ENCODE measurements at places on chromosomes 5 and 9.

DNA sequence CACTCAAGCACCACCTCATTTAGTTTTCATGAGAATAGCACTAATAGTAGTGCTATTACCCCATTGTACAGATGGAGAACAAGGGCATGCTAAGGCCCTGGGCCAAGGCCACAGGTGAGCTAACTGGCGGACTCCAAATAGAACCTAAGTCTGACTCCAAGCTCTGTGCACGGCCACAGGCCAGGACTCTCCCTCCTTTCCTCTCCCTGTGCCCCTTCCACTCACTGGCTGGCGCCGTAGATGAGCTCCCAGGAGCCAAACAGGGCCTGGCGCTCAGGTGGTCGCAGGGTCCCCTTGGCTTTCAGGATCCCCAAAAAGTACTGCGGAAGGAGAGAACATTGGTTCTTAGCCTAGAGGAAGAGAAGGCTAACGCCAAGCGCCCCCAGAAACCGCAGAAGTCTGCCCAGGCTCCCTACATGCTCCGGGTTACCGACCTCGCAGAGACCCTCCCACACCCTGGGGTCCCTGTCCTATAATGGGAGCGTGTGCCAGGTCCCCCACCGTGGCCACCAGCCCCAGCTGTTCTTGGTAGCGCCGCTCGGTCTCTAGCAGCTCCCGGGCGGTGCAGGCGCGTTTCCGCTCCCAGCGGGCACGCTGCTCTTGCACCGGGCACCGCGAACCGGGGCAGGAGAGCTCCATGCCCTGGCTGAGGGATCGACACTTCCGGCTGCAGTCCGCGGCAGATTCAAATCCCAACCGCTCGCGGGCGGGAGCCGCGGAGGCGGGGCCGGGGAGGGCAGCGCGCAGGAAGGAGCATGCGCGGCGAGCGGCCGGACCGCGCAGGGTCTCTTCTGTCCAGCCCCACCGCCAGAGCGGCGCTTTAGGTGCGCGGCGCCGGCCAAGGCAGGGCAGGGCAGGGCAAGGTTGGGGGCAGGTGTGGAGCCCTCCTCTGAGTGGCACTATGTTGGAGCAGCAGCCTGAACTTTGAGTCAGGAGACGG, at the start of gene ARHGEF39:
Gene ARHGEF39 (minus strand): TSS at position 665 of the 940 bp plus-strand sequence. CDS start 26 bp downstream, at position 639.
- peak; percentile 76 for DNase-seq

DNA sequence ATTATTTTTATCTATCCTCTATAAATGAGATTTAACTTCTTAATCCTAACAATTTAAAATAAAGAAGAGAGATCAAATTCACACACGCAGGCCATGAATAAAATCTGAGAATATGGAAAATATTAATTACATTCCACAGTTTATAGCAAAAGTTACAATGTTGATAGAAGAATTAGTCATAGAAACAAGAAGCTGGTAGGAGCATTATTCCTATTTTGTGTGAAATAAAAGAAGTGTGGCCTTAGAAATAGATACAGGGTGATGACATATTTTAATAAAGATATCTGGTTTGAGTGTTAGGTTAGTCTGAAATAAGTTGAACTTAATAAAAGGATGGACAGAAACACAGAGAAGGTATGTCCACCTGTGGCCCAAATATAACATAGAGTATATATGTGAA, 790.4 kb upstream of the NUDT12 start:
- DNase-seq: no peak

- no peak for DNase-seq
These were observed 252.5 kb downstream of the DEPDC1B start for GRCh38 chr5:60447488-60447920.

- no peak for DNase-seq
These were observed 7.6 kb upstream of the CCDC152 start for GRCh38 chr5:42749020-42749419.

DNA sequence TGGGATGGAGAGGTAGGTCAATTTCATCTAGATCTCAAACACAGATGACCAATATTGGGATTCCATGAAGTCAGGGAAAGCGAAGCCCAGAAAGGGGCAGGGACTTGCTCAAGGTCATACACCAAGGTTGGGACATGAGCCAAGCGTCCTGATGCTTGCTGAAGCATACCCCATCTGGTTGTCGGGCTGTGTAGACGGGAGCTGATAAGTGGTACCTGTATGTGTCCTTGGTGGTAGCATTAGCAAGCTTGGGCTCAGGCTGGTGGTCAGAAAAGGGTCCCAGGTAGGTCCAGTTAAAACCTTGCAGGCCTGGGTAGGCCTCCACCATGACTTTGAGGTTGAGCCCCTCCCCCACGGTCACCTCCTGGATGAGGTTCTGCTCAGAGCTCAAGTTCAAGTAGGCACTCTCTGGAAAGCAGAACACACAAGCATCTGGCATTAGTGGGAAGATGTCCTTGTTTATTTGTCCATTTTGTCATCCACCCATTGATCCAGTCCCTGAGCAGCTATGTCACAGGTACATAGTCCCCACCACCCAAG, 13.2 kb downstream of the CSF1R start:
- DNase-seq: no peak

DNA sequence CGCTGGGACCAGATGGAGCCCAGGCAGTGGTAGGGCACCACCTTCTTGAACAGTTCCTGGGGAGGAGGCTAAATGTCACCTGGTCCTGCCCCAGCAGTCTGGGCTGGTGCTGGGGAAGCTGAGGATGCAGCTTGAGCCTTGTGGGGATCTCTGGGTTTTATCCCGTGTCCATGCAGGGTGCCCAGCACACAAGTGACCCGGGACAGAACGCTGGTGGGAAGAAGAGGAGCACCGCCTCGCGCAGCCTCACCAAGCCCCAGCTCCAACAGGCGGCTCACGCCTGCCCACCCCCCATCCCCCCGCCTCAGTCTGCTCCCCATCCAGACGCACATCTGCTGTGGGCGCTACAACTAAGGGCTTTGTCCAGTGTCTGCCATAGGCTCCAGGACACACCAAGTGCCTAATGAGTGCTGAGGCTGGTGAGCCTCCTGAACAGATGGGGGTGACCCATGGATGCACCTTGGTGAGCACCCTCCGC, 13.8 kb downstream of the RALGDS start:
- no peak for DNase-seq

DNA sequence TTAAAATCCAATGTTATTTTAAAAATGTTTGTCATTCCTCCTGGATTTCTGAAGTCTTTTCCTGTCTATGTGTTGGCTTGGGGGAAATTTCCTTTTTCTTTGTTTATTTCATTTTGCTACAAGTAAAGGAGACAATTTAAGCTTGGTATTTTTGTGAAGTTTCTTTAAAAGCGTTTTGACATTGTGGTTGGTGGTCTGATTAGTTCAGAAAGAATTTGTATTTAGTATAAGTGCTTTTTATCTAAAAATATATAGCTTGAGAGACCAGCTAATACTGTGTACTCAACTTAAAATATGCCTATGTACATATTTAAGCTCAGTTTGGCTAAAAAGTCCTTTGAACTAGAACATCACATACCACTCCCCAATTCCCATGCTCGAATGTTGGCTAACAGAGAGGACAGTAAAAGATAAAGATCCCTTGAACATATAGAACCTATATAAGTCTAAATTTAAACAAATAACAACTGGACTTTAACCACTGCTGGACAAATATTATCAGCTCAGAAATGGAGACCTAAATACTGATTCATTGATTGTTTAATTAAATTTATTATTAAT, 237.6 kb downstream of the TLE4 start:
- DNase-seq: no peak

GRCh38 chr9:21160178-21160577, 6.3 kb downstream of the IFNA21 start:
- DNase-seq: no peak

DNA sequence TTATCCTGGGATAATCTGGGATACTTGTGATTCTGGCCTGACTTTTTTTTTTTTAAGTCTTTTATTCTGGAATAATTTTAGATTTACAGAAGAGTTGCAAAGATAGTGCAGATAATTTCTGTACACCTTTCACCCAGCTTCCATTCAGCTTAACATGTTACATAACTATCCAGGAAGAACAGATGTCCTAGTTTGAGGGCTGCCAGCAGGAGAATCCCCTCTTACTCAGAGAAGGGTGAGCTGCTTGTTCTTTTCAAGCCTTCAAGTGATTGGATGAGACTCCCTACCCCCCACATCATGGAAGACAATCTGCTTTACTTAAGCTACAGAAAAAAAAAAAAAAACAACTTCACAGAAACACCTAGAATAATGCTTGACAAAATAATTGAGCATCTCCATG, 254.2 kb downstream of the TRIM32 start:
- no peak for DNase-seq

GRCh38 chr5:175814691-175815090, 56.7 kb upstream of the CPLX2 start:
- peak; percentile 84 for DNase-seq

DNA sequence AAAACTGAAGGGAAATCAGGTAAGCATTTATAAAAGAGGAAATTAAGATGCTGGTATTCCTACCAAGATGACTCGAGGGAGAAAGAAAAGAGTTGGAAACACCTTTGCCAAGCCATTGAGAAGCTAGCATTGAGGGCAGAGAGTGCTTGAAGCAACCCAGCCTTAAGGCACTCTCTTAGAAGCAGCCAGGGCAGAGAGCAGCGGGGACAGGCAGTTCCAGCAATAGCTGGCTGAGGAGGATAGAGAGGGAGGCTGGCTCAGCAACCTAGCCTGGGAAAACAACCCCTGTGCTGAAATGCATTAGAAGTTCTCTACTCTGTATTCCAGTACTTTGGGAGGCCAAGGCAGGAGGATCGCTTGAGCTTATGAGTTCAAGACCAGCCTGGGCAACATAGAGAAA, 40.3 kb upstream of the HSPA9 start:
- no peak for DNase-seq

- no peak for DNase-seq
These were observed 49.2 kb downstream of the MYO10 start for GRCh38 chr5:16886793-16887345.

DNA sequence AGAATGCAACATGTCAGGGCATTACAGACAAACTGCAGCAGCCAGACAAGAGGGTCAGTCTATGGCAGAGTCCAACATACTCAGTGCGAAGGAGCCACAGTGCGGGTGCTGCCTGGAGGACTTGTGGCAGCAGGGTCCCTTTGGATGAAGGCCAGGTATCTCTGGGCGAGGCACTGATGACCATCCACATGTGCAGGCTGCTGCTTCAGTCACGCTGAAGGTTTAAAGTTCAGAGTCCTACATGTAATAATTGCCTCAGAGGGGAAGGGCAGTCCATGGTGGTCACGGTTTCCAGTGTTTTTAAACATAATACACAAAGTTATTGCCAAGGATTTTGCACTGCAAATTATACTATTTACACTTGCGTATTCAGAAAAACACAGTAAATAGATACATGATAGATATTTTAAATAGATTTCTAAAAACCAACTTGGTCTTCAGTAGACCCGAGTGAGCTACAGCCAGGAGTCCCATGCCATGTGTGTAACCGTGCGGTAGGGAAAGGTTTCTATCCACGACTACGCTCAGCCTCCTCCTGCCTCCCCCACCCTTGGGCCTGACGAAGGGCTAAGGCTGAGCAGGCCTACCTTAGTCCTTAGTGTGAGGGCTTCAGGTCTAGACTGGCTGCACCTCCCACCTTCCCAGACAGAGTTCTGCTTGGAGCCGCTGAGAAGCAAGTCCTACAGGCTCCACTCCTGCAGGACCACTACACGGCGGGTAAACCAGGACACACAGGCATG, 76.2 kb downstream of the GPR21 start:
- DNase-seq: no peak

DNA sequence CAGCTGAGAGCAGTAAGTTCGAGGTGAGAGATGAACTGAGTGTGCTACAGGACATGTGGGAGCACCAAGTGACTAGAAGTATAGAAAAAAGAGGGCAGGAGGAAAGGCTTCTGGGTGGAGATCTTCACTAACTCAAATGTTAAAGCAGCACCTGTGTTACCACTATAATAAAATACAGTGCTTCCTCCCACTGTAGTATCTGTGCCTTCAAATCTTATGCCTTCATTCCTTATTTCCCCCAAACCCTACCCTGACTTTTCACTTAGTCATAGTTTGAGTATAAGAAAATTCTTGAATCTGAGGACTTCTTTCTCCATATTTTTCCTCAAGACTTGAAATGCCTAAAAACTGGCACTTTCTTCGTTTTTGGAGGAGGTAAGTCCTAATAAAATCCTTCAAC, 61.8 kb downstream of the ALDH1A1 start:
- no peak for DNase-seq

GRCh38 chr9:136630662-136630992, 32.1 kb upstream of the EGFL7 start:
- DNase-seq: no peak

DNA sequence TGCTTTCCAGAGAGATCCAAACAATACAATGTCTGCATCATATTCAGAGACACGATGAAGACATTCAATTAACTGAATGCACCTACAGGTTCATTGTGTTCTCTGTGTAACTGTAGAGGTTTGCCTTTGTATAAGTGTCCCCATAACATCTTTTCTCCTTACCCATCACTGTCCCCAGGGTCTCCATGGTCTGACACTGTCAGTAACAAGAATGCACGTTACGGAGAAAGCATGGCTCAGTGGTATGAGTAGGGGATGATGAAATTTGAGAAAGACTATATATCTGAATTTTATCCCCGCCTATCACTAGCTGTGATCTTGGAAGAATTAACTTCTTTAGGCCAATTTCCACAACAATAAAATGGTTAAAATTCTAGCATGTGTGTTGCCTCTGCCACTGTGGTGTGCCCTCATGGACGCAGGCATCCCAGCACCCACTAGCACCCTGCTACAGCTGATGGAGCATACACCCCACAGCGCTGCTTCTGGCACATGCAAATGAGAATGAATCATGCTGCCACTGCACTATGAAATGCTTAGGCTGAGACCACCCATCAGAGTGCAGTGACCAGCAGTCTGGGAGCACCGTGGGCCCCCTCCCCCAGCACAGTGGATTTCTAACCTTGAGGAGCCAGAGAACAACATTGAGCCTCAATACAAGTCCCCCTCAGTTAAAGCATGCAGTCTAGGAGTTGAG, 54.3 kb downstream of the RGMB start:
- no peak for DNase-seq

GRCh38 chr5:27590503-27590902, 552.1 kb upstream of the CDH9 start:
- no peak for DNase-seq

DNA sequence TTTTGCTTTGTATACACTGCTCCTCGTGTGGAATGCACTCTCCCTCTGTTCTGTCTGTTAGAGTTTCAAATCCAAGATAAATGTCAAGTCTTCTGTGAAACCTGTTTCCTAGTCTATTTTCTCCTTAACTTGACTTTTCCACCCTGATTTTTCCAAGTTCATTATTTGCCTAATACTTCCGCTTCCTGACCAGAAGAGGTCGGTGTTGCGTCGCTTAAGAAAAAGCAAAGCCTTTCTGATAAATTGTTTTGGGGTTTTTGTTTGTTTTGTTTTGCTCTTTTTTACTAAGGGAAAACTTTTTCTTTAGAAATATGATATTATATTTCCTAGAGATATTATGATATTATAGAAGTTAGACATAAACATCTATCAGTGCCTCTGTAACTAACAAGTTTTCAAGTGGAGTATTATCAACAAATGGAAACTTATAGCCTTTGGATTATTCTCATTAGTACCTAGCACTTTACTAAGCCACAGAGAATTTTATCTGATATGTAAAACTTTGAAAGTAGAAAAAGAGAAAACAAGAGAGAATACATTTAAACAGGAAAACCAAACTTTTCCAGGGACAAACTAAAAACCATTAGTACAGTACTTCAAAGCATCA, 55.8 kb downstream of the PHAX start:
- DNase-seq: peak; percentile 38
